ENCODE measurements at places on chromosomes 6 and 20. TPM values are rescaled to one million over a fixed set of nuclear protein-coding genes. Genes with fewer than 3 reads are reported as not detected.

The PLCB1 gene
- 0.24 TPM for total RNA-seq

The SLC26A8 gene
- total RNA-seq, result not detected

The HLA-DOA gene
- not detected for total RNA-seq

The AFDN gene
- 172 TPM for total RNA-seq

The AKAP12 gene
- total RNA-seq, result 1.3 TPM

The CRISP3 gene
- total RNA-seq, result not detected

The SLA2 gene
- not detected for total RNA-seq

The OR2B6 gene
- total RNA-seq, result not detected

The MOG gene
- total RNA-seq, result not detected

The FOXC1 gene
- 6.2 TPM for total RNA-seq

The PROKR2 gene
- not detected for total RNA-seq

The STXBP5 gene
- total RNA-seq, result 19.3 TPM

The CAGE1 gene
- total RNA-seq, result not detected

The TOMM6 gene
- total RNA-seq, result 74.2 TPM

The KIF25 gene
- total RNA-seq, result not detected

The RRAGD gene
- 15.4 TPM for total RNA-seq

The BEND6 gene
- 1.2 TPM for total RNA-seq

The BANF2 gene
- total RNA-seq, result not detected

The SCRT2 gene
- not detected for total RNA-seq

The RIPOR2 gene
- under 0.01 TPM for total RNA-seq

The EPB41L2 gene
- total RNA-seq, result 3.4 TPM
